ENCODE measurements at places on chromosomes 6 and 20.

GRCh38 chr20:33896509-33896908 is 85.4 kb downstream of the CHMP4B start:
- DNase-seq = no peak

DNA sequence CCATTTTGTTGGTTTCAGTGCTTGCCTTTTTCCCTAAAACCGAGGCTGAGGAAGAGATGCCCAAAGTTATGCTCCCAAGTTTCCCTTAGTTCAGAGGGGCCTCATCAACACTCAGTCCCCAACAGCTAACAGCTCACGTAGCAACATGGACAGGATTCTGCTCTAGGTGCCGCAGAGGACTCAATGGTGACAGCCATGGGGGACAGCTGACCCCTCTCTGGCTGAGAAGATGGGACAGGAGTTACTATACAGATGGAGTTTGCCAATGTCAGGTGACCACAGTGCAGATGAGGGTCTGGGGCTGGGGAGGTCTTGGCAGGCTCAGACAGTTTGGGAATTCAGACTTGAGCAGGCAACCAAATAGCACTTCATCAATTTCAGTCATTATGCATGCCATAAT is 67.3 kb downstream of the NPEPL1 start:
- DNase-seq = no peak

- no peak for DNase-seq
Measured at GRCh38 chr20:50866831-50867230, 64.4 kb downstream of the ADNP start.

- DNase-seq = no peak
Measured at GRCh38 chr6:154888421-154889295, 106.5 kb upstream of the TIAM2 start.

DNA sequence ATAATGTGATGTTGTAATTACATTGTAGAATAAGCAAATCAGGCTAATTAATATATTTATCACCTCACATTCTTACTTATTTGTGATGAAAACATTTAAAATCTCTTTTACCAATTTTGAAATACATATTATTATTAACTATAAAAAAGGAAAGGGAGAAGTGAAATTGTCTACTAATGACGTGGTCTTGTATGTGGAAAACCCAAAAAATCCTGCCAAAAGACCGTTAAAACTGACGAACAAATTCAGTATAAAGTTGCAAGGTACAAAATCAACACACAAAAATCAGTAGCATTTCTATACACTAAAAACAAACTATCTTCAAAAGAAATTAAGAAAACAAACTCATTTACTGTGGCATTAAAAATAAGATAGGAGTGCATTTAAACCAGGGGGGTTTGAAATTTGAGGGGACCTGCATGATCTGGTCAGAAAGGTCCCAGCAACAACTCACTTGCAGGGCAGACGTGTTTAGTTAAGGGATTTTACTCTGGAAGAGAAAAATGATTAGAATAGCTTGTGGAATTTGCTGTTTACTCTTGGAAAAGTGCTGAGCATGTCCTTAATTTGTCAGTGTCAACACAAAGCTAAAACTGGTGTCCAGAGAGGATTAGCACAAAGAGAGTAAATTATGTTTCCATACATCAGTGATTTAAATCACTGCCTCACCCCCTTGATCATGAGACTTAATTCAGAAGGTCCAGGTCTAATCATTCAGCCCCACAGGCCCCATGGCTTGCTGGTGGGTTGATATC is 235.0 kb upstream of the RIN2 start:
- DNase-seq = no peak

DNA sequence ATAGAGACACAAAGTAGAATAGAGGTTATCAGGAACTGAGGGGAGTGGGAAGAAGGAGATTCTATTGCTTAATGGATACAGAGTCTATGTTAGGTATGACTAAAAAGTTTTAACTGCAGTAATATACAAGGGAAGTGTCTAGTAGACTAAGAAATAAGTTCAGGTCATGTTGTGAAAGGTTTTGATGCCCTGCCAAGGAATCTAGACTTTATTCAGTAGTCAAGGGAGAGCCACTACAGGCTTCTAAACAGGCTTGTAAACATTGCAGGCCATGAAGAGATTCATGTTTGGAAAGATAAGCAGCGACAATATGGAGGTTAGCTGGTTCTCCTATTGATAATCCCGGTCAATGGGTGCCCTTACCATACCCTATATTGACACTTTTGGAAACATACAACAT is 352.8 kb upstream of the SOX4 start:
- DNase-seq = no peak

GRCh38 chr6:17226786-17227233 is 54.4 kb upstream of the RBM24 start:
- no peak for DNase-seq

DNA sequence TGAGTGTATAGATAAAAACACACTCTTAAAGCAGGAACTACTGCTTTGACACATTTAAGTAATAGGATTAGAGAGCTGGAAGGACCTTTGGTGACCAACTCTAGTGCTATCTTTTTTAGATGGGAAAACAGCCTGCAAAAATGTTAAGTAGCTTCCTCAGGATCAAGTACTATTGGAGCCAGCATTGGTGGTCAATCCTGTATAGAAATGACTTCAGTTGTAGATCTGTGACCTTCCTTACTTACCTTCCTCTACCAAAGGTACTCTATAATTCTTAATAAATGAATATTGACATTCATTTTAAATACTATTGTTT is 18.7 kb downstream of the KCNQ5 start:
- no peak for DNase-seq

- DNase-seq = peak; percentile 19
Measured at GRCh38 chr6:163780994-163781393, 366.5 kb downstream of the QKI start.

GRCh38 chr6:157144859-157145568 is 178.3 kb downstream of the TMEM242 start:
- no peak for DNase-seq

DNA sequence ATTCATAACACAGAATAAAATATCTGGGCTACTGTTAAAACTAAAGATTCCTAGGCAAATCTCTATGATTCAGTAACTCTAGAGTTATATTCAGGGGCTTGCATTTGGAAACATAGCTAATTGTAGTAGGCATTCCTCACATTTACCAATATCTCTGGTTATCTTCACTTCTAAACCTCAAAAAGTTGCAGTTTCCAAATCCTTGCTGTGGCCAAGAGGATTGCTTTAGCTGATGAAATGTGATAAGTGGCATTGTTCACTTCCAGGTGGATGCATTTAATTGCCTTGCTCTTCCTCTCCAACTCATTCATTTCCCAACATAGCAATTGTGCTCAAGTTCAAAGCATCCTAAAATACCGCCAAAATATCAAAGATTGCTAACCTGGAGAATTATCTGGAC is 246.6 kb downstream of the GRIK2 start:
- DNase-seq = no peak

DNA sequence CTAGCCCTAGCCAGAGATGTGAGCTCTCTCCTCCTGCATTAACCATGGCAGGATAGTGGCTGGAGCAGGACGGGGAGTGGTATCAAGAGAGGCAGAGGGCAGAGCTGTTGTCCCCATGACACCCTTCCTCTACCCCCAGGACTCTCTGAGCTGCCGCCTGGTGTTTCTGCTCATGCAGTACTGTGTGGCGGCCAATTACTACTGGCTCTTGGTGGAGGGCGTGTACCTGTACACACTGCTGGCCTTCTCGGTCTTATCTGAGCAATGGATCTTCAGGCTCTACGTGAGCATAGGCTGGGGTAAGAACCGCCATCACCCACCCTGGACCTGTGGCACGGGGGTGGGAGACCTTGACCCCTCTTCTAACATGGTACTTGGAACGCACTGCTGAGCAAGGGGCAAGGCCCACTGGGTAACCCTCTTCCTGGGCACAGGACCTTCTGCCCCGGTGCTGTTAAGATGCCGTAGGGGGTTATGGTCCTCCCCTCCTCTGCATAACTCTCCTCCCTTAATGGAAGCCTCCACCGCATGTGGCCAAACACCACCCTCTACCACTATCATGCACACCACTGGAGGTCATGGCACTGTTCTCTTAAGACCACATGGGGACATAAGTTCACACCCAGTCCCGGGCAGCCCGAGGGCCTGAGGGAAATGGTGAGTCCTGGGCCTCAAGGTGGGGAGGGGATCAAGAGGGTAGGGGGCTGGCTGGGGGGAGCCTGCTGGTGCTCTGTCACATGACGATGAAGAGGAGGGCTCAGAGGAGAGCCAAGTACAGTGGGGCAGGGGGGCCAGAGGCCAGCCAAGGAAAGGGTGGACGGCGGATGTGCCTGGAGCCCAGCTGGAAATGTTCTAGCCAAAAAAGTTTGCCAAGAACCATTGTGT is 25.1 kb downstream of the GLP1R start:
- no peak for DNase-seq

DNA sequence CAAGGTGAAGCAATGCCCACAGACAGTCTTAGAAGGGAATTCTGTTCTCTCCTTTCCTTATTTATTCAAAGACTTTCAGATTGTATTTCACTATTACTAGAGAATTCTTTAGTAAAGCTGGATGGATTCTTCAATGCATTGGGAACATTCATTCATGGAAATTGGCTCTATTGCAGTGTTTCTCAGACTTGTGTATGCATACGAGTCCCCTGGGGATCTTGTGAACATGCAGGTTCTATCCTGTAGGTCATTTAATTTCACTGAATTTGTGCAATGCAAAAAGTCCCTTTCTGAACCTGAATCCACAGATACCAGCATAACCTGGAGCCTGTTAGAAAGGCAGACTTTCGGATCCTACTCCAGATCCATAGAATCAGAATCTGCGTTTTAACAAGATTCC is 160.9 kb upstream of the AHI1 start:
- DNase-seq = no peak

DNA sequence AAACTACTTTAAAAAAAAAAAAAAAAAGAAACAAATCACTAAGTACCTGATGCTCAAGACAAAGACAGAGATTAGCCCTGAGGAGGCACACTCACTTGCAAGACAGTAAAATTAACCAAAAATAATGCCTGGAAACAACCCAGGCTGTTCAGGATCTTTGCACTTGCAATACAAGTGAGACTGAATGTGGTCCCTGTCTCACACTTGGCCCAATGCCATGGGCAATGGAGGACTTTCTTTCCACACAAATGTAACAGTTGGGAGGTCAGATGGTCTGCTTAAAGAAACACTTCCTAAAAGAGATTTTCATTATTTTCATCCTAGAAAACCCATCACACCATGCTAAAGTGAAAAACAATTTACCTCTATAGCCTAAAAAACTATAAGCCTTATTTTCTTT is 16.2 kb downstream of the STAU1 start:
- no peak for DNase-seq

Measured in hepatocyte (in vitro differentiated cells).